ENCODE measurements at places on chromosomes 16 and 17.

DNA sequence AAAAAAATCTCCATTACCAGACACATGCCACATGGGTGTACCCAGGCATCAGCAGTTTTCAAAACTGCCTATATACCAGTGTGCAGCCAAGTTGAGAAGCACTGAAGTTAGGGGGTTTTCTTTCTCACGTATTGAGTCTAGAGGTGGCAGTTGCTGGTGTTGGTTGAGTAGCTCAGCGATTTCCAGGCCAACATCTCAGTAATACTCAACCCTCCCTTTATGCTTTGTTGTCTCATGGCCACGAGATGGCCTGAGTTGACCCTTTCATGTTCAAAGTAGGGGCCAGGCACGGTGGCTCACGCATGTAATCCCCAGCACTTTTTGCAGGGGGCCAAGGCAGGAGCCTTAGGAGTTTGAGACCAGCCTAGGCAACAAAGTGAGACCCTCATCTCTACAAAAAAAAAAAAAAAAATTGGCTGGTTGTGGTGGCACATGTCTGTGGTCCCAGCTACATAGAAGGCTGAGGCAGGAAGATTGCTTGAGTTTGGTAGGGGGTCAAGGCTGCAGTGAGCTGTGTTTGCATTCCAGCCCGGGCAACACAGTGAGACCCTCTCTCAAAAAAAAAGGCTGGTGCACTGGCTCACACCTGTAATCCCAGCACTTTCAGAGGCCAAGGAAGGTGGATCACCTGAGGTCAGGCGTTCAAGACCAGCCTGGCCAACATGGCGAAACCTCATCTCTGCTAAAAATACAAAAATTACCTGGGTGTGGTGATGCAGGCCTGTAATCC is 10.8 kb downstream of the LRRC3C start:
- DNase-seq: no peak

DNA sequence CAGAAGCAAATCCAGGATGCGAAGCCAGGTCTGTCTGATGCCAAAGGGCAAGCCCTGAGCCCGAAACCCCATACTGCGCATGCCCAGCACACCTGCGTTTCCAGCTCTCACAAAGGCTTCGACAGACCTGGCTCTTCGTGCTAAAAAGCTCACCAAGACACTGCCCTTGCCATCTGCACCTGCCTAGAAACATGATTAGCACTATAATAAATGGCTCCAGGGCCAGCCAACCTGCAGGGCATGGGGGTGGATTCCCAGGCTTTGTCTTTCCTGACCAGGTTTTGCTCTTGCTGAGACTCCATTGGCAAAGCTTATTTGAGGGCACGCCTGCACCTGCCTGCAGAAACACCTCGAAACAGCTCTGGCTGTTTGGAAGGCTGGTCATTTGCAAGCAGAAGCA is 14.4 kb upstream of the PLD6 start:
- no peak for DNase-seq

GRCh38 chr17:21209511-21210175 is 4.3 kb downstream of the TMEM11 start:
- no peak for DNase-seq

DNA sequence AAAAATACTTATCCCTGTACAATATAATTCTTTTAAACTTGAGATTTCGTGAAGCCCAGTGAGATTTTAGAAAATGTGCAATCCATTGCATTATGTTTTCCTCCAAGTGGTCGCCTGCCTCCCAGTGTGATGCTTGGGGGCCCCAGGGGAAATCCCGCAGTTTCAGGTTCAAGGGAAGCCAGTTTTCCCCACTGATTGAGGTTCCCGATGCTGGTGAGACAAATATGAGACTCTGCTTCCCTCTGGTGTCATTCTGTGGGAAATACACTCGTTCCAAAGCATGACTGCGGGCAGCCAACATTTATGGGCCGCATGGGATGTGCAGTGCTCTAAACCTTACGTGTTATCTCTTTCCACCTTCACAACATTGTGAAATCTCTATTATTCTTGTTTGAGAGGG is 200.8 kb downstream of the PRKCB start:
- DNase-seq: peak; percentile 22

GRCh38 chr16:67961551-67961957 is 6.9 kb downstream of the SLC12A4 start:
- no peak for DNase-seq

DNA sequence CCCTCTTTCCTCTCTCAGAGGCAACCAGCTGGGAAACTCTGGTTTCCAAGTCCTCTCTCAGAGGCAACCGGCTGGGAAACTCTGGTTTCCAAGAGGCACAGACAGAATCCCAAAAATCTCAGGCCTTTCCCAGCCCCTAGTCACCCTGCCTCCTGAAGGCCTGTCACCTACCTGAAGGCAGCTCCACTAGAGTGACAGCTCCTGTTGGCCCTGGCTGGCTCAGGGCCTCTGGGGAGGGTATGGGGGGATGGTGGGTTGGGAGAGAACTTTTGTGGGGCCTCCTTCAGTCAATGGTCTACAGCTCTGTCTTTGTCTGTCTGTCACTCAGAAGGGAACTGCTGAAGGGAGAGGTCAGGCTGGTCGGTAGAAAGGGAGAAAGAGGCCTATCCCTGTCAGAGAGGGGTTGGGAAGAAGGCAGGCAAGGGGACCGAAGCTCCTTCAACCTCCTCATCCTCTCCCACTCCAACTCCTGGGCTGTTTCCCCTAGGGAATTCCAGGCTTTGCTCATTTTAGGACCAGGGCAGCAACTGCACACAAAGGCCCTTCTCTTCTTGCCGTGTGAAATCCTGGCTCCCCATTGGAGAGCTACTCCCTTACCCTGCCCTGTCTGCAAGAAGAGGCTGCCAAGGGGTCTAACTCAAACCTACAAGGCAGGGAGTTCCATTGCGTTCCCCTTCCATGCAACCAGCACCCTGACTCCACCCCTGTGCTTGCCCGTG is 23.6 kb downstream of the COPZ2 start:
- no peak for DNase-seq

DNA sequence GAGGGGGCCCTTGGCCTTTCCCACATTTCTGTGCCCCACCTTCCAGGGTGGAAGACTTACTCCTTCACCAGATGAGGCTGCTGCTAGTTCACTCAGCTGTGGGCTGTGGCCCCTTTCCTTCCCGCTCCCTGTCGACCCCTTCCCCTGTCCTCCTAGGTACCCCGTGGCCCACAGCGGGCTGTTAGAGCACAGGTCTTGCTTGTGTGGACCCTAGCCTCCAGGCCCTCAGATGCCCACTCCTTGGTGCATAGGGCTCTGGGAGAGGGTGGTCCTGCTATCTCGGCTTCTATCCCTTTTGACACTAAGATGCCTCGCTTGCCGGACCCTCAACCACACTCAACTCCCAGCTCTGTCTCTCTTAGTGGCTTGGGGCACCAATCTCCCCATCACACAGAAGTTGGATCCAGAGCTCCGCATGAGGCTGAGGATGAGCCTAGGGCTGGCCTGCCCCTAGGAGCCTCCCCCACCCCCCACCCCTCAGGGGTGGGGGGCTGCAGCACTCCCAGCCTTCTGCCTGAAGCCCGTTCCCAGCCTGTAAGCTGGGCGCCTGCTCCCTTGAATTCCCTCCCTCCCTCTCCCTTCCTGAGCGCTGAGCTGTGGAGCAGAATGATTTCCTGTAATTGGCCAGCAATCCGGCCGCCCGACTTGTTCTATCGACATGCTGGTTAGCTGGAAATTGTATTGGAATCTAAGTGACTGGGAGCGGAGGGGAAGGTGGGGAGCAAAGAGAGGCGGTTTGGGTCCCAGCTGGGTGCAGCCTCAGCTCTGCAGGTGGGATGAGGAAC is 30.9 kb downstream of the DCAKD start:
- DNase-seq: no peak

DNA sequence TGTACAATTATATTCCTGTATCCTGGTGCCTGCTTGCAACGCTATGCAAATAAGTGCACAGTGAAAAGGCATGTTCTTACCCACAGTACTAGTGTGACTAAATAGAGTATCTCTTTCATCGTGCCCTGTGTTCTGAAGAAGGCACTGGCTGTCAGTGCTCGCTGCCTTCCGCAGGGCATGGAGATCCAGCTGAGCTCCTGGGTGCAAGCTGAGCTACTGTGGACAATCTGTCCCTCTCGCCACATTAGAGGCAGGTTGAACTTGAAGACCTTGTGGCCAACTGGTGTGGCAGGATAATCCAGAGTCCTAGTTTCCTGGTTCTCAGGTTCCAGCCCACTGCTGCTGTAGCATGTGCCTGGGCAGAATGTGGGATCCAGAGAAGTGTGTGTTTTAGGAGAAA is 1.9 kb upstream of the ST6GALNAC1 start:
- DNase-seq: no peak

DNA sequence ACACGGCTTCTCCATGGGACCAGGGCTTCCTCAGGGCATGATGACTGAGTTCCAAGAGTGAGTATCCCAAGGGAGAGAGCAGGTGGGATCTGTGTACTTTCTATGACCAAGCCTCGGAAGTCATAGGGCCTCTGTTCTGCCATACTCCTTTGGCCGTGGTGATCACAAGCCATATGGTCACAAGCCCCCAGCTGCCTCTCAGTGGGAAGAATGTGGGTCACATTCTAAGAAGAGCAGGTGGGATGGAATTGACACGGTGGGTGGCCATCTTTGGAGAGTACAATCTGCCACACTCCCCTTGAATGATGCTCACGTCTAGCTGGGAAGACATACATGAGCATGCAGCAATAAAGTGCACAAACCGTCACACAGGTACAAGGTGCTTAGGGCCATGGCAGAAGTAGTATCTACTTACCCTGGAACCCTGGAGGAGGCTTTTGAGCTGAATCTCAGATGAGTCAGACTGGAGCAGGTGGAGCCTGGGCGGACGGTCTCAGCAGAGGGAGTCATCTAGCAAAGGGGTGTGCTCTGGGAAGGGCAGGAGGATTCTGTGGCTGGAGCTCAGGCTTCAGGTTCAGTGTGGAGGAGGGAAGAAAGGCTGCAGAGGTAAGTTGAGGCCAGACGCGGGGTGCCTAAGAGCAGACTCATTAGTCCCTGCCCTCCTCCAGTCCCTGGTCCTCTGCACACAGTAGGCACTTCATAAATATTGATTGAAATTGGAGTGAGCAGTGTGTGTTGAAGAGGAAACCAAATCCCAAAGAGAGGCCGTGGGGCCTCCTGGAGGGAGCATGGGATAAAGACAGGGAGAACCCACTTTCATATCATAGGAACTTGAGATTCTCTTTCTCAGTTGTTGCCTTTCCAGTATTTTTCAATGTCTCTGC is 26.6 kb downstream of the GOSR2 start:
- DNase-seq: no peak

- DNase-seq: no peak
Observed at GRCh38 chr16:12229759-12230594, 253.4 kb downstream of the SNX29 start.

DNA sequence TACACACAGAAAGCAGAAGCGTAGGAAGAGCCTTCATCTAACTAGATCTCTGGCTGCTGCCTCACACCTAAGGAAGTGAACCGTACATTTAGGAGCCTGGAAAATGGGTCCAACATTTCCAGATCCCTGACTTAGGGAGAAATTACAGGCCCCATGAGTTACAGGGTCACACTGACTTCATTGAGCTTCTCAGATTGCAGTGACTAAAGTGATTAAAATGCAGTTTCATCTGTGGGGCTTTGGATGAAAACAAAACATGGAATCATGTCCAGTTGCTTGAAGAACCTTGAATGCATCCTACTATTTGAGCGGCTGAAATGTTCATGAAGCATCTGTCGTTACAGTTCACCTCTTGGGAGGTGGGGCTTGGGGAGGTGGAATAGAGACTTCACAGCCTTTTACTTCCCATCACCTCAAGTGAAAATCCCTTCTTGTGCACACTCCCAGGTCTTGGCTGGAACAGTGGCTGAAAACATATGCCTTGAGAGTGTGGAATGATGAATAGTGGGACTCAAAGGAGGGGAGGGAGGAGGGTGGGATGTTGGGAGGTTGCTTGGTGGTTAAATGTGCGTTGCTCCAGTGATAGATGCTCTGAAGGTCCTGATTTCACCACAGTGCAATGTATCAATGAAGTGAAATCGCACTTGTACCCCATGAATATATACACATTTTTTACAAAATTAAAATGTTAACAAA is 19.7 kb downstream of the TEKT3 start:
- DNase-seq: no peak

DNA sequence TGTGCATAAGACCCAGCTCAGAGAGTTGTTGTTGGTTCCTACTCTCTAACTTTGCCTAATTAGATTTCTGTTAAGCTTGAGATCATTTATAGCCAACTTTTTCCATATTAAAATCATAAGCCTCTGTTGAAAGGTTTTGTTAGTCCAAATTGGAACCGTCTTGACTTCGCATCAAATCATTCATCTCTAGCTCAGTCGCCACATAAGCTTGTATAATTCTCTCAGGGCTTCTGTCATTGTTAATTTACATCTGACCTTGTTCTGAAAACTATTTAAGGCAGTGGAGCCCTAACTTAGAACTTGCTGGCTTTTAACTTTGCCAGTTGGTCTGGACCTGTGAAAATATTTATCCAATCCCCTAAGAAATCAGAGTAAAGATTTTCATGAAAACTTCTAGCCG is 107.2 kb downstream of the PITPNC1 start:
- no peak for DNase-seq

DNA sequence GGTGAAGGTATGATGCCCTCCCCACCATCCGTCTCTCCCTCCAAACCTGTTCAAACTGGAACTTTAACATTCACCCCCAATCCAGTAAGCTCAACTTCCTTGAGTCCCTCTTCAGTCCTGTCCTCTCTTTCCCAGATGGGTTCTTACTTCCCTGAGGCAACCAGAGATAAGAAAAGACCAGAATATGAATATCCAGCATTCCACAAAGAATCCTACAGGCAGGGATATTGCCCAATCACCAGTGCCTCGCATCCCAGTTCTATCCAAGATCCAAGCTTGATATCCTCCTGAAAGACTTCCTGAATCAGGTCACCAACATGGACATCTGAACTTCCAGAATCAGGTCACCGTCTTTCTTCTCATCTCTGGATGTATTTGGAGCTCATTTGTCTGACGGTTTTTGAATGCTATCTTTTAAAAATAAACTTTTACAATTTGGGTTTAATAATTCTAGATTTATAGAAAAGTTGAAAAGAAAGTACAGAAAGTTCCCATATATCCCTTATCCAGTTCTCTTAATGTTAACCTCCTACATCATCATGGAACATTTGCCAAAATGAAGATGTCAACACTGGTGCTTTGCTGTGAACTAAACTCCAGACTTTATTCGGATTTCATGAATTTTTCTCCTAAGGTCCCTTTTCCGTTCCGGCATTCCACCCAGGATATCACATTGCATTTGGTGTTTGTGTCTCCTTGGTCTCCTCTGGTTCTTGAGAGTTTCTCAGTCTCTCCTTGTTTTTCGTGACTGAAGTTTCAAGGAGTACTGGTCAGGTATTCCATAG is 13.7 kb upstream of the COL1A1 start:
- DNase-seq: no peak

DNA sequence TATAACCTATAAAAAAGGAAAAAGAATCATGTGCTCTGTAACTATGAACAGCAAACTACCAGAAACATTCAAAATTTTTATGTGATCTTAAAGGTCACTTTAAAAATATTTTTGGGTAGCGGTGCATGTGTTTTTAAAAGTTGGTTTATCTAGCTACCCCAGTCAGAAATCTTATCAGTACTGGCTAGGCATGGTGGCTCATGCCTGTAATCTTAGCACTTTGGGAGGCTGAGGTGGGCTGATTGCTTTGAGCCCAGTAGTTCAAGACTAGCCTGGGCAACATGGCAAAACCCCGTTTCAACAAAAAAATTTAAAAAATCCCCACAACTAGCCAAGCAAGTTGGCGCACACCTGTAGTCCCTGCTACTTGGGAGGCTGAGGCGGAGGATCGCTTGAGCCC is 3.7 kb downstream of the CAPNS2 start:
- DNase-seq: no peak
